ENCODE measurements at places on chromosomes 16 and 17.

- peak; percentile 99 for DNase-seq
Measured at GRCh38 chr16:22694887-22695382, 119.0 kb upstream of the HS3ST2 start.

- no peak for DNase-seq
Measured at GRCh38 chr17:44230140-44230539, 10.7 kb upstream of the UBTF start.

- no peak for DNase-seq
Measured at GRCh38 chr16:50680556-50680893, 587 bp downstream of the SNX20 start.

- DNase-seq, result no peak
Measured at GRCh38 chr17:73156887-73157520, 7.8 kb upstream of the SSTR2 start.

GRCh38 chr17:28370035-28370743 lies at the start of gene VTN:
VTN (minus strand) TSS chr17:28370307; CDS start chr17:28370203, 104 bp downstream.
- DNase-seq, result no peak

- DNase-seq, result no peak
Measured at GRCh38 chr16:75152635-75153034, 4.3 kb downstream of the ZFP1 start.

- DNase-seq, result no peak
Measured at GRCh38 chr17:77419547-77420094, 278.9 kb downstream of the SEC14L1 start.

GRCh38 chr16:9079430-9079812 lies 12.0 kb upstream of the HAPSTR1 start:
- no peak for DNase-seq

- peak; percentile 5 for DNase-seq
Measured at GRCh38 chr17:60049936-60050335, 28.8 kb downstream of the HEATR6 start.

- no peak for DNase-seq
Measured at GRCh38 chr16:46808997-46809396, 22.0 kb downstream of the C16orf87 start.

DNA sequence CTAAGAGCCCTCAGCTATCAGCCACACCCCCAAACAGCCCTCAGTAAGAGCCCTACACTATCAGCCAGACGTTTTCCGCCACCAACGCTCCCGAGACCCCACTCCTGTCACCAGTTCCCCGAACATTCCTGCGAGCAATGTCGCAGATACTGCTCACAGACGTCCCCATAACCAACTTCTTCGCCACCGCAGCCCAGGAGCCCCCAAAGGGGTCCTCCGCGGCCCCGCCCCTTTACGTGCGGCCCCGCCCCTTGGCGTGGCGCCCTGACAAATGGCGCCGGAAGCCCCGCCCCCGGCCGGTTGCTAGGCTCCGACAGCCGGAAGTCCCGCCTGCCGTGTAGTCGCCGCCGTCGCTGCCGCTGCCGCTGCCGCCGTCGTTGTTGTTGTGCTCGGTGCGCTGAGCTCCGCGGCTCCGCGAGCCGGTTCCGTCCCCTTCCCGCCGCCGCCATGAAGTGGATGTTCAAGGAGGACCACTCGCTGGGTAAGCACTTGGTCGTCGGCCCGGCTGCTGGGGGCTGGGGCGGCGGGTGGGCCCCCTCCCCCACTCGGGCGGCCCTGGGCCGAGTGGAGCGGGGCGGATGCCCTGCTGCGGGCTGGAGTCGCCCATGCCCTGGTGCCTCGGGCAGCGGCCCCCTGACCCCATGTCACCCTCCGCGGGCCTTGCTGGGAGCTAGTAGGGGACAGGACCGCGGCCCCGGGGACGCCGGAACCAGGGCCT lies at the start of gene GABARAPL2:
TSS of gene GABARAPL2 (plus strand) at position 340 of the 718 bp plus-strand sequence. CDS start at position 448, 108 bp downstream.
- peak; percentile 64 for DNase-seq

GRCh38 chr17:41939044-41939692 lies 8.8 kb downstream of the ODAD4 start:
- DNase-seq, result no peak

DNA sequence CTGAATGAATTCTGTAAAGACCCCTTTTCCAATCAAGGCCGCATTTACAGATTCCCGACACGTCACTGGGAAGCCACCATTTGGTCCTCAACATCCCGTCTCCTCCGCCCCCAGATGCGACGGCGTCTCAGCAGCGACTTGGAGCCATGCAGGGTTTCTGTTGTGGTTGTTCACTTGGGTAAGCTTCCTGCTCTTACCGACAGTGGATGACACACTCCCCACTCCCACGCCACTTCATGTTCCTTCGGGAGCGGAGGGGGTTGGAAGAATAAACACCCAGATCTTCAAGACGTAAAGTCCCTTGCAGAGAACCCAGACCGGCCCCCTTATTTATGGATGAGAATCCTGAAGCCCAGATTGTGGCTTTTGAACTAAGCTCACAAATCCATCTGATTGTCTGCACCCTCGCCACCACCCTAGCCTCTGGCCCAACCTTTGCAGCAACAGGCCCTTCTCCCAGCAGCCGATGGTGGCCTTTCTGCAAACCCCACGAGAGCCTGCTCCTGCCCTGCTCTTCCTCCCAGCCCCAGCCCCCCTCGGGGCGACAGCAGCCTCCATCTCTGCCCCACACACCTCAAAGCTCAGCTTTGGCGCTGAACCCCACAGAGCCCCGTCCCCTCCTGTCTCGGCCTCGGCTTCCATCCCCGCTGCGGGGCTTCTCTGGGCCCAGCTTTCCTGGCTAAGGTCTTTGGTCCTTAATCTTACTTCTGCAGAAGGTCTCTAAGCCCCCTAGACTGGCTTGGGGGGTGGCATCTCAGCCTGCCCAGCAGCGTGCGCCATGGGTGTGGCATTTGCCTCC lies 19.0 kb upstream of the OSGIN1 start:
- DNase-seq, result peak; percentile 36

GRCh38 chr16:10086620-10087019 lies 95.6 kb downstream of the GRIN2A start:
- no peak for DNase-seq

DNA sequence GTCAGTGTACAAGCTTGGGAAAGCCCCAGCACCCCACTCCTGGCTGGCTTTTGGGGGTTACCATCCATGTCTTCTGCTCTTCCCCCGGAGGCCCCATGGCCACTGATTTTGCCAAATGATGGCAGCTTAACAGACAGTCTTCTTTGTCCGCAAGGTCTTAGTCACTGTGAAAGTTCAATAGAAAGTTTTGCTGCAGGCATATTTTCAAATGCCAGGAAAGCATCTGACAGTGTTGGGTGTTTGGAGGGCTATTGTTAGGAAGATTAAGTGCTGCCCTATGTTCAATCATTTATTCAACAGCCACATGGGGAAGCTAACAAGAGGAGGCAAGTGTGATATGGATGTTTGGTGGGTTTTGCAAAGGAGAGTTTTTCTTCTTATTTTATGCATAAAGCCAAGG lies 122.4 kb downstream of the TOX3 start:
- DNase-seq, result no peak

DNA sequence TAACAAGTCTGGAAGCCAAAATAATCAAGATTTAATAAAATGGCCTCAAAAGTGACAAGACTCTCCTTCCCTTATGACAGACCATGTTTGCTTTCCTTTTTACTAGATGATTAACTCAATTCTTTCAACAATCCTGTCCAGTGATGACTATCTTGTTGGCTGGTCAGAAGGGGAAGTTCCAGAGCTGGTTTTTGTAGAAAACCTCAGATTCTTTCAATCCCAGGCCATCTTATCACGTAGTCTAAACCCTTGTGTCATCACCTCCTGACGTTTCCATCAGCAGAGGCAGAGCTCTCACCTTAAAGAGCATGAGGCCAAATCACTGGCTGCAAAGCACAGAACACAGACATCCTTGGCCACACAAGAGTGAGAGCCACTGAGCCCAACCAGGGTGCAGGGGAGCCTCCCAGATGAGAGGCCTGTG lies 125.3 kb downstream of the ANKRD11 start:
- peak; percentile 52 for DNase-seq

GRCh38 chr16:6993544-6993943 lies 339.1 kb upstream of the RBFOX1 start:
- DNase-seq, result no peak

GRCh38 chr16:14399378-14400284 lies 230.4 kb downstream of the PARN start:
- DNase-seq, result peak; percentile 78

GRCh38 chr17:77502626-77503292 lies 362.0 kb downstream of the SEC14L1 start:
- DNase-seq, result no peak

- peak; percentile 12 for DNase-seq
Measured at GRCh38 chr16:71811261-71811803, 2.7 kb upstream of the AP1G1 start.

- peak; percentile 22 for DNase-seq
Measured at GRCh38 chr17:77615703-77616253, 342.7 kb upstream of the TNRC6C start.

DNA sequence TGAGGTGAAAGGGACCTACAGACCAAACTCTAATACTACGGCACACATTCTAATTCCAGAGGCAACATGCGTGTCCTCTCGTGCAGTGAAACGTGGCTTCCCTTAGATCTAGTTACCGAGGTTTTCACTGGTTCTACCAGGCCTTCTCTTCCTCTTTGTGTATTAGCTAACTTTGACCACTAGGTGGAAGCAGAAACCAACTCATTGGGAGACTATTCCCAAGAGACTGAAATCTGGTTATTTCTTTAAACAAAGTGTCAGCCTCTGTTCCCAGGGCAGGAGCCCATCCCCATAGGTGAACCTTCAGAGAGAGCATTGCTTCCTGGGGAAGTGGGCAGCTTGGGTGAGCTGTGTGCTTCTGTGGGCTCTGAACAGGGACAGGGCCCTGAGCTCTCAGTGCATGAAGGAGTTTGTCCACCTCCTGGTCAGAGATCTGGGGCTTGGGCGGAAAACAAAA lies 19.7 kb upstream of the RCVRN start:
- peak; percentile 64 for DNase-seq

- DNase-seq, result no peak
Measured at GRCh38 chr17:17403899-17404576, 72.8 kb upstream of the MED9 start.

DNA sequence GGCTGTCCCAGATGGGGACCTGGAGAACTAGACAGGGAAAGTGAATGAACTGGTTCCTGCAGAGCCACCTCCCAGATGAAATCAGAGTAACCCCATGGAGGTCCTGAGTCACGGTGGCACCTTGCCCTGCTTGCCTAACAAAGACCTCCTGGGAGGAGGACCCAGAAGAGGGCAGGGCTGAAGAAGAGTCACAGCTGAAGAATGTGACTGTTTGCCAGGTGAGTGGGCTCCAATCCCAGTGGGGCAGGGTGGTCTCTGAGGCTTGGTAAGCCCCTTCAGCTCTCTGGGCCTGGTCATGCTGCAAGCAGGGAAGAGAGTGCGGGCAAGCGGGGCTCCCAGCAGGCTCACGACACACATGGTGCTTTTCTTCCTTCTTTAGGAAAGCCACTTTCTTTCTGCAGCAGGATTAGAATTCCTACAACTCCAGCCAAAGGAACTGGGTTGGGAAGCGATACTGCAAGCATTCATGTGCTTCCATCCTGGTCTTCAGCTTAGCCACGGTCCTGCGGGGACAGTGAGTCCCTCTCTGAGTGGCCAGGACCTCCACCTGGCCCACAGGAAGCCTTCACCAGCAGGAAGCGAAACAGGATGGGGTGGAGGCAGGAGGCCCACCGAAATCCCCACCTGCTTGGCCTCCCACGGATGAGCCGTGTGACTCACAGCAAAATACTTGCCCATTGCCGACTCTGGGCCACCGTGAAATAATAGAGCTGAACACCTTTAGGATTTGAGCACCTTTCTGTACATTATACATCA lies 4.3 kb downstream of the C16orf74 start:
- peak; percentile 58 for DNase-seq

DNA sequence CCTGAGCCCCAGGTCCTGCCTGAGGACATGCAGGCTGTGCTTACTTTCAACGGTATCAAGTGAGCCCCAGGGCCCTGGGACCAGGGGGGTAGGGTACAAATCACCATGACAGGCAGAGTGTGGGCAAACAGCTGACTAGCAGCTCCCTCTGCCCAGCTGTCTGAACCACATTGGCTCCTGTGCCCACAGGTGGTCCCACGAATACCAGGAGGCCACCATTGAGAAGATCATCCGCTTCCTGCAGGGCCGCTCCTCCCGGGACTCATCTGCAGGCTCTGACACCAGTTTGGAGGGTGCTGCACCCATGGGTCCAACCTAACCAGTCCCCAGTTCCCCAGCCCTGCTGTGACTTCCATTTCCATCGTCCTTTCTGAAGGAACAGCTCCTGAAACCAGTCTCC lies 10.0 kb downstream of the SLC46A1 start:
- no peak for DNase-seq

DNA sequence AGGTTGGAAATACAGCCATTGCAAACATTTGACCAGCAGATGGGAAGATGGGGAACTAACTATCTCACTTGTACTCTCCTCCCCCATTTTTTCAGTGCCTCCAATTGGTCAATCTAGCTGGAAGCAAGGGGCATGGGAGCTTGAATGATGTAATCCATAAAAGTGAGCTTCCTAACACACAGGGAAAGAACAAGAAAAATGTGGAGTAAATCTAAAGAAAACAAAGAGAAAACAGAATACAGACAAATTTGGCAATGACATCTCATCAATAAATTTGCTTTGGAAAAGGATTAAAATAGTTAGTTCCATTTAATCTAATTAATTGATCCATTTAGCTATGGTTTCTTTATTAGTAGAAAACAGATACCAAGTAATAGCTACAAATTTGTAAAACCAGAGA lies 592.6 kb upstream of the SOX9 start:
- DNase-seq, result no peak

GRCh38 chr16:88512728-88513696 lies 57.2 kb upstream of the ZC3H18 start:
- DNase-seq, result no peak

DNA sequence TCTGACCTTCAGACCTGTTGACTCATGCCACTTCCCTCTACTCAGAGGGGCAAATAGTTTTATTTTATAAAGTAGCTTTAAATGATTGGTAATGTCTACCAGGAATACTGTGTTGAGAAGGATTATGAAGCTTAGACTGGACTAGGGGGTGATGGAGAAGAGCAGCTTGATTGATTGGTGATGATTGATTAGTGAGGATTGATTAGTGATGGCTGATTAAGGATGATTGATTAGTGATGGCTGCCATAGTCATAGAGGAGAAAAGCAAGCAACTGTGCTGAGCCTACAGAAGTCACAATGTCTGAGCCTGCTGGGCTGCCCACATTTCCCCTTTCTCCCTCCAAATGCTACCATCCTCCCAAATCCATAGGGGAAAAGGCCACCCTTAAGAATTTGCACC lies 206.8 kb upstream of the SALL1 start:
- DNase-seq, result no peak

DNA sequence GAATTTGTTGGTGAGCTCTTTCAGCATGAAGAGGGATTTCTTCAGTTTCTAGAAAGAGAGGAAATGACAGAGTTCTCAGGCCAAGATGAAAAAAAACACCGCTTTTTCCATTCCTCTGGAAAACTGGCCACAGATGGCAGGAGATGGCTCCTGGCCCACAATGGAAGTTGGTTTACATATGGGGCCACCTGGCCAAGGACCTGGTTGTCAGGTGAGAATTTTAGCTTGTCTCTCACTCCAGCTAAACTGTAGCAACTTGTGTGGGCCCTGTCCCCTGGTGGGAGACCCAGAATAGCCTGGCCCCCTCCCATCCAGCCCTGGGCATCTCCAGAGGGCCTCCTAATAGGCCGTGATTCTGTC lies 33.6 kb downstream of the LGALS9 start:
- DNase-seq, result no peak

All from AG10803 (cell line).